Common myeloid progenitor, CD34-positive (primary cell): ENCODE measurements at places on chromosomes 3 and 15.

- DNase-seq: no peak
Measured at GRCh38 chr3:70342149-70342548, 29.7 kb upstream of the MDFIC2 start.

GRCh38 chr15:69881302-69881670 lies 216.4 kb downstream of the TLE3 start:
- DNase-seq: no peak

DNA sequence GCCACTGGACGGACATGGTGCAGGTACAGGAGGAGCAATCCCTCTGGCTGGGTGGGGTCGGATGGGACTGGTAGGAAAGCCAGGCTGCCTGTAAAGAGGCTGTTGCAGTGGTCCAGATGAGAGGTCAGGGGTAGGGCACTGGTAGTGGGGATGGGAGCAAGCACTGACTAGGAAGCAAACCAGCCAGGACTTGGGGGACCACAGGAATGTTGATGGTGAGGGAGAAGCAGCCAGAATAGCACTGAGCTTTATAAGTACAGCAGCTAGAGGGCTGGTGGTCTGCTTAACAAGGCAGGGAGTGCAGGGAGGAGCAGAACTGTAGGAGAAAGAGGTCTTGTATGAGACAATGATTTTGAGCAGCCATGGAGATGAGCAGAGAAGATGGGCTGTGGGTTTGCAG lies 38.7 kb upstream of the PTPN23 start:
- no peak for DNase-seq

GRCh38 chr15:54033869-54034458 lies 55.7 kb downstream of the UNC13C start:
- DNase-seq: no peak

DNA sequence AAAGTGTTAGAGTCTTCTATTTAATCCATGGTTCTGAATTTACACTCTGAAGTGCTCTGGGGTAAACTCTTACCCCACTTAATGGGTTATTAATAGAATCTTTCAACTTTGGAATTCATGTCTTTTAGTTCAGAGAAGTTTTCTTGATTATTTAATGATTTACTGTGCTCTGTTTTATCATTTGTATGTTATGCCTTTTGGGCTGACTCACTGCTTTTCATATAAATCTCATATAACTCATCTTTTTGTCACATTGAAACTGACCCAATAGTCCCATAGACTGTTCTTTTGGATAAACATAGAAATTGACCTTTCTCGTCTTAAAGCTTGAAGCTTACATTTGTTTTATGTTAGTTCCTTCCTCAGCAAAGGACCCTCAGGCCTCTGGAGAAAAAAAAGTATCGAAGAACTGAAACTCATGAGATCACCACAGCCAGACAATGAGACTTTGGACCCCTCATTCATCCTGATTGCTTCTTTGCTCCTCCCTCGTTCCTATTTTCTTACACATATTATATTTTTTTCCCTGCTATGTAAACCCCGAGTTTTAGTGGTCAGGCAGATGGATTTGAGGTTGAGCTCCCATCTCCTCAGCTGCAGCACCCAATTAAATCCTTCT lies 229.1 kb upstream of the CBLB start:
- no peak for DNase-seq

GRCh38 chr3:28739647-28740046 lies 391.0 kb upstream of the AZI2 start:
- DNase-seq: no peak

DNA sequence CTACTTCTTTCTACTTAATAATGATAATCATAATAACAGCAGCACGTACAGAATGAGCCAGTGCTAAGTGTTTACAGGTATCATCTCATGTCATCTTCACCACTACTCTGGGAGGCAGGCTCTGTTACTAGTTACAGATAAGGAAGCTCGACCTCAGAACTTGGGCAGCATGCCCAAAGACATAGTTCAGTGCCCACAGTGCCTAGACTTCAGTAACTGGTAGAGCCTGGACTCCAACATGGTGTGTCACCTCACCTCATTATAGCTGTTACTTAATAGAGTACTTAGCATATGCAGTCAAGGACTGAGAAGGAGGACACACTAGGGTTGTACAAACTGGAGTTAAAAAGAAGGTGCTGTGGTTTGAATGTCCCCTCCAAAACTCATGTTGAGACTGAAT lies 7.6 kb downstream of the GADL1 start:
- no peak for DNase-seq

DNA sequence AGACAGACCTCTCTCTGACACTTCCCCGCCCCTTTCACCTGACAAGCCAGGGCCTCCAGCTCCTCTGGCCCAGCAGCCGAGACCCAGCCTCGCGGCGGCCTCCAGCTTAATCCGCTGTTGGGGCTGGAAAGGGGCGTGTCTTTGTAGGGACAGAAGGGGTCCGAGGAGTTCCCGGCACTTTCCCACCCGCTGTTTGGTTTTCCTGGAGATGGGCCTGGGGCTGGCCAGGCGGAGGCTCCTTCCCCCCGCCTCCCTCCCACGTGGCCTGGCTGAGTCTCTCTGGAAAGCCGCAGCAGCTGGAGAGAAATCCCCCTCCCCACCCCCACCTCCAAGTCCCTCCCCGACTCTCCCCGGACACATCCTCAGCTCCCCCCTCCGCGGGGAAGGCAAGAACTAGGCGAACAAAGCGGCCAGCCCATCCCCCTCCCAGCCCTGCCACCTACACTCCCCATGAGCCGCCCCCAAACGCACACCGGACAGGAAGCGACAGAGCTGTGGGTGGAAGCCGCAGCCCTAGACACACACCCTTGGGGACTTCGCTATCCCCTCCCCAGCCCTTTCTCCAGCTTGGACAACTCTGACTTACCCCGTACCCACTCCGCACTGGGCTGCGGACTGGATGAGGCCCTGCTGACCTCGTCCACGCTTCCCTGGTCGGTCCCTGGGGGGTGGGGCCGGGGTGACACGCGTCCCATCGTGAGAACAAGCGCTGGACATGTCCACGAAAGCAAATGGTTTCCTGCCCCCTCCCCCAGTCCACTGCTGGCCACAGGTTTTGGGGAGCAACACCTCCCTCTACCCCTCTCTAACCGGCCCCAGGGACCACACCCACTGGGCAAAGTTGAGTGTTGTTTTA lies 1.2 kb downstream of the IGDCC4 start:
- no peak for DNase-seq

DNA sequence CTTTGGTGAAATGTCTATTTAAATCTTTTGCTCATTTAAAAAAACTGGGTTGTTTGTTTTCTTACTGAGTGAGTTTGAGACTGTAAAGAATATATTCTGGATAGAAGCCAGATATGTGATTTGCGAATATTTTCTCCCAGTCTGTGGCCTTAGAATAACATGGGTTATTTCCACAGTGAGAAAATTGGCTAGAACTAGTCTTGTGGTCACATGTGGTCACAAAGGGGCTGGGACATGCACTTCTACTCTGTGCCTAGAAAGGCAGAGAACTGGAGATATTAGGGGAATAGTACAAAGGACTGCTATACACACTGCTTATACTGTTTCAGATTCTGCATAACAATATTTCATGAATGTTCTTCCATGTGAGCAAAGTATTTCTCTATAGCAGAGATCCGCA lies 79.9 kb upstream of the RGMA start:
- DNase-seq: no peak

GRCh38 chr15:79084308-79084968 lies 6.1 kb downstream of the RASGRF1 start:
- no peak for DNase-seq

GRCh38 chr3:191637611-191638010 lies 176.6 kb downstream of the PYDC2 start:
- DNase-seq: no peak

DNA sequence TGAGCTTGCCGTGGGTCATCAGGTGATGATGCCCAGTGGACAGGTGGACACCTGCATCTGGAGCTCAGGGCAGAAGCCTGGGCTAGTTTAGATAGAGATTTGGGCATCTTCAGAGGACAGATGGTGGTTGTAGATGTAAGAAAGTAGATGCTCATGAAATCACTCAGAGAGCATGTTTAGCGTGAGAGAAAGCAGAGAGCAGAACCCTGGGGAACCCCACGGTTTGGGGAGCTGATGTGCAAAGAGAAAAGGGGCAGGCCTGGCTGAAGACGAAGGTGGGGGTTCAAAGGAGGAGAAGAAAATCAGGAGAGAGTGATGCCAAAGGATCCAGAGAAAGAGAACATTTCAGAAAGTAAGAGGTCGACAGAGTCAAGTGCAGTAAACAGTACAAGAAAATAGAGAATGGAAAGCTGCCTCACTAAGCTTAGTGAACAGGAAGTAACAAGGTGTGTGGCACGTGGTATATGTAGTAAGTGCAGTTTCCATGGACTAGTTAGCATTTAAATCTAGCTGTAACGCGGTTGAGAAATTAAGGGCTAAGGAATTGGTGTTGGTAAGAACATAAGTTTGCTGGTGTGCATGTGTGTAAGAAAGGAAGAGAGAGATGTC lies 13.5 kb downstream of the TIGIT start:
- no peak for DNase-seq

GRCh38 chr15:53351373-53351772 lies 408.1 kb downstream of the WDR72 start:
- DNase-seq: no peak

DNA sequence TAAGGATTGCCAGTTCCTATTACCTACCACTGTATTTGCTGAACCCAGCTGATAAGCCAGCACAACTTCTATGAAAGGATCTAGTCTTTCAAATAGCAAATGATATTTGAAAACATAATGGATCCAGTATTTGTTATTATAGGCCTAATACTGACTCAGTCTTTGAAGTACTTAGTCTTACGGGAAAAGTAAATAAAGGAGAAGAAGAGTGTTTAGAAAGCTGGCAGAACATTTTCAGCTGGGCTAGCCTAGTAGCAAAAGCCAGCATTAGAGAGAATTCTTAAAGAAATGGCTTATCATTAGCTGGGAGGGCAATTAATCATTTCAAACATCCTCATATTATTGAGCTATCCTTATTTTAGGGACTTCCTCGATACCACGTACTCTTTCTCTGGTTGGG lies 101.4 kb upstream of the GOLIM4 start:
- DNase-seq: no peak

DNA sequence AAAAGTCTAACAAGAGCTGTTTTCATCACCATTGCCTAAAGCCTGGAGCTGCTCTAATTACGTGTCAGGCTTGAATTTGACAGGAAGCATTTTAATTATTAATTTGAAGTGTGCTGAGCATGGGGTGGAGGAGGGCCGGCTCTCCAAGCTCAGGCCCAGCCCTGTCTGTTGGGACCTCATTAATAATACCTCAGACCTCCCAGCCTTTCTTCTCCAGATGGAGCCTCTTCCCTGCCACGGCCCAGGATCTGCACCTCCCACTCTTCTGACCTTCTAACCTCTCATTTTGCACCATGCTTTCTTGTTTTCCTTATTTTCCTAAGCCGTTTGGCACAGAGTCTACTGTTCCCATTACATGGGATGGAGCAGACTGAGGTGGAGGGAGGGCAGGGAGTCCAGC lies 30.0 kb downstream of the INSYN1 start:
- no peak for DNase-seq

- no peak for DNase-seq
Measured at GRCh38 chr3:100789579-100789978, 80.3 kb downstream of the TFG start.

DNA sequence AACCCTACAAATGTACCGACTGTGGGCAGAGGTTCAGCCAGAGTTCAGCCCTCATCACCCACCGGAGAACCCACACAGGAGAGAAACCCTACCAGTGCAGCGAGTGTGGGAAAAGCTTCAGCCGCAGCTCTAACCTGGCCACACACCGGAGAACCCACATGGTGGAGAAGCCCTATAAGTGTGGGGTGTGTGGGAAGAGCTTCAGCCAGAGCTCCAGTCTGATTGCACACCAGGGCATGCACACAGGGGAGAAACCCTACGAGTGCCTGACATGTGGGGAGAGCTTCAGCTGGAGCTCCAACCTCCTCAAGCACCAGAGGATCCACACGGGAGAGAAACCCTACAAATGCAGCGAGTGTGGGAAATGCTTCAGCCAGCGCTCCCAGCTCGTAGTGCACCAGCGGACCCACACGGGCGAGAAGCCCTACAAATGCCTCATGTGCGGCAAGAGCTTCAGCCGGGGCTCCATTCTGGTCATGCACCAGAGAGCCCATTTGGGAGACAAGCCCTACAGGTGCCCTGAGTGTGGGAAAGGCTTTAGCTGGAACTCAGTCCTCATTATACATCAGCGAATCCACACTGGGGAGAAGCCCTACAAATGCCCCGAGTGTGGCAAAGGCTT lies 20.7 kb downstream of the ZSCAN2 start:
- DNase-seq: no peak

GRCh38 chr3:134613006-134613520 lies 37.8 kb downstream of the KY start:
- DNase-seq: no peak

DNA sequence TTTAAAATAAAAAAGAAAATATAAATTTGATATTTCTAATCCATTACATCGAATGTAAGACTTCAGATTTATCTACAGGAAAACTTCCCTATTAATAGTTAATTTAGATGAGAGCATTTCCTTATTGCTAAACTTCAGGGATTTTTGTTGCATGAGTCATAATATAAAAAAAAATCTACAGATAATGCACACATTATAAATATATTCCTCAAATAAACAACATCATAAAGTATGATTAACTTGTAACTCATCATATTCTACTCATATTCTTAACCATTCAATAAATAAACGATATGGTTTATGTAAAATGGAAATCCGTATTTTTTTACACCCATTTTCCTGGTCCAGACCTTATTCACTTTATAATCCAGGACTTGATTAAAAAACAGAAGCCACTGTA lies 477.0 kb downstream of the EPHA3 start:
- no peak for DNase-seq

GRCh38 chr3:129312671-129313414 lies 34.2 kb downstream of the HMCES start:
- DNase-seq: no peak

DNA sequence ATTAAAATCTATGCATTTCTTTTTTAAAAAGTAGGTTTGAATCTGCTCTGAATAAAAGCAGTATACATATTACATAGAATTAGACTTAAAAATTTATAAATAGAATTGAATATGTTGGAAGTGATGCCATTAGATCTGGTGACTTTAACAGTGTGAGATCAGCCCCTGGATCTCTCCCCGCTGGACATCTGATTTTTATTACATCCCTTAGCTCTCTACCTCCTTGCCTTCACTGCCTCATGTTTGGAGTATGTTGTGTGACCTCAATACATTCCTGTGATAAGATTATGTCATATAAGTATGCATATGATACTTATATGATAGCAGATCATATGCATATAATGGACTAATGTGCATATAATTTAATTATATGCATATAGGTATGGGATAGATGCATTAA lies 643.4 kb upstream of the NR2F2 start:
- DNase-seq: no peak

- no peak for DNase-seq
Measured at GRCh38 chr3:181486141-181486885, 225.4 kb upstream of the SOX2 start.

DNA sequence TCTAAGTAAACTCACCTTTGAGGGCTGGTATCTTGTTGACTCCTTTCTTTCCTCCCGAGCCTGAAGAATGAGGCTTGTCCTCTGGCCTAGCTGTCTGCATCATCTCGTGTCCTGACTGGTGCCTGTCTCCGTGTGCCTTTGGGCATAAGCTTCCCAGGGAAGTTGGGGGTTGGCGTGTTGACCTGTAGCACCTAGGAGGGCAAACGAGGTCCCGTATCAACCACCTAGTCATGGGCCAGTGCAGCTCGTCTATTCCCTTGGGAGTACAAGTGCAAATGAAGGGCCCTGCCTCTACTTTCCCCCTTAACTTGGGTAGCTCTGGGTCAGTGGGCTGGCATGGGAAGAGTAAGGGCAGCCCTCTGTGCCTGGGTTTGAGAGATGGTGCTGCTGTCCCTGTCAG lies 8.7 kb downstream of the TEX264 start:
- no peak for DNase-seq

- DNase-seq: no peak
Measured at GRCh38 chr3:149023951-149024350, 32.6 kb downstream of the GYG1 start.
